ENCODE measurements at places on chromosomes 3 and 15. TPM values are rescaled to one million over a fixed set of nuclear protein-coding genes. Genes with fewer than 3 reads are reported as not detected.

PLOD2 gene
- polyA plus RNA-seq = 184 TPM

TFDP2 gene
- polyA plus RNA-seq = 10.0 TPM

IQCH gene
- polyA plus RNA-seq = 2.1 TPM

DNA sequence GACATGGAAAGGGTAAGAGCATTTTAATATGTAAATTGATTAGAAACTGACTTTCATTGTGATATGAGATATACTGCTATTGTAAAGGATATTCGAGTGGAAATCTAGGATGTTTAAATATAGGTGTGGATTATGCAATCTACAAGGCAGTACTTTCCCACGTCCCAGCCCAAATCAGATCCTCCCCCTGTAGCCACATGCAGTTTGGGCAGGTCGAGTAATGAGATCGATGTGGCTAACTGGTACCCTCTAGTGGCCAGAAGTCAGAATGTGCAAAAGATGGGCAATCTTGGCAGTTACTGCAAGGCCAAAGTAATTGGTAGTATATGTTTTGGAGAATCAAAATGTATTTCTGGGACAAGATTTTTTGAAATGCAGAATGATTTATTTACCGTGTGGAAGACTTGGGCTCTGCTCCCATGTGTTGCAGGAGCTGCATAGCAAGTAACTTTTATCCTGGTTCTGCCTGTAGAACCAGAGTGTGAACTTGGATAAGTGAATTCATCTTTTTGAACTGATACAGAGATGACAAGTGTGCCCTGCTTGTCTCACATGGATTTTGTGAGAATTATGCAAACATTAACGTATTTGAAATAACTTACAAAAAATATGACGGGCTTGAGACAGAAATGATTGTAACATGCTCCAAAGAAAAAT, 94.5 kb upstream of the ADAMTSL3 start:
- DNase-seq = peak; percentile 70

DNA sequence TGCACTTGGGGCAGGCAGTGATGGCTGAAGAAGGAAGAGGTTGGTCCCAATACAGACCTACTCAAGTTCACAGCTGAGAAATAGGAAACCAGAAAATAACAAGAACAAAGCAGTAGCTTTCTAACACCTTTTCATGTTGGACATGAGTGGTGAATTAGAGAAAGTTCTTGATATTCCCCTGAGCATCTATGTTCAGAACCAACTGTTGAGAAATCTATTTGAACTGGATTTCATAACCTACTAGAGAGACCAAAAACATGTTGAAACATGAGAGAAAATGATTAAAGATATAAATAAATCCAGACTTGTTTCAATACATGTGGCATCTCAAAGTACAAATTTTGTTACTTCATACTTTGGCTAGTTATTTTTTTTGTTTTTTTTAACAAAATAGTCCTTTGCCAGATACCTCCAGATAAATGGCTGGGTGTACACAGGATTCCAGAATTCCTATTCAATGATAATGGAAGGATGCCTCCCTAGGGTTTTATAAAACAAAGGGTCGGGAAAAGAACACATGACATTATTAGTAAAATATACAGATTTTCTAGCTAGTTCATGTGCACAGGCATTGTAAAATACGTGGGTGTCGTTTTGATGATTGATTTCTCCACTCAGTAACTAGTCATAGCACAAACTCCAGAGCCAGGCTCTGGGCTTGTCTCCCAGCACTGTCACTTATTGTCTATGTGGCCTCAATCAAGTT, 34.4 kb upstream of the TNFSF10 start:
- DNase-seq = no peak

DNA sequence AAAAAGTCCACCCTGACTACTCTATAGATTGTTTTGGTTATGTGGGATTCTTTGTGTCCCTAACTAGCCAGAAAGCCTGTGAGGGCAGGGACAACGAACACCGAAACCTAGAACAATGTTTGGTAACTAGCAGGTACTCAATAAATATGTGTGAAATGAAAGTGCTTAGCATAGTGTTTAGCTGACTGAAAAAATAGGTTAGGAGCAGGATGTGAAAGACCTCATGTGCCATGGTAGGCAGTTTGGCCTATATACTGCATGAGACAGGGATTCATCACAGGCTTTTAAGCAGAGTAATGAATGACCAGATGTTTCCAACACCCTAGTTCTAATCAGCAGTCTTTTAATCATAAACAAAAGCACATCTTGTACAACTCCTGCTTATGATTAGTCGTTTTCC, 64.2 kb downstream of the MYO5A start:
- no peak for DNase-seq

DNA sequence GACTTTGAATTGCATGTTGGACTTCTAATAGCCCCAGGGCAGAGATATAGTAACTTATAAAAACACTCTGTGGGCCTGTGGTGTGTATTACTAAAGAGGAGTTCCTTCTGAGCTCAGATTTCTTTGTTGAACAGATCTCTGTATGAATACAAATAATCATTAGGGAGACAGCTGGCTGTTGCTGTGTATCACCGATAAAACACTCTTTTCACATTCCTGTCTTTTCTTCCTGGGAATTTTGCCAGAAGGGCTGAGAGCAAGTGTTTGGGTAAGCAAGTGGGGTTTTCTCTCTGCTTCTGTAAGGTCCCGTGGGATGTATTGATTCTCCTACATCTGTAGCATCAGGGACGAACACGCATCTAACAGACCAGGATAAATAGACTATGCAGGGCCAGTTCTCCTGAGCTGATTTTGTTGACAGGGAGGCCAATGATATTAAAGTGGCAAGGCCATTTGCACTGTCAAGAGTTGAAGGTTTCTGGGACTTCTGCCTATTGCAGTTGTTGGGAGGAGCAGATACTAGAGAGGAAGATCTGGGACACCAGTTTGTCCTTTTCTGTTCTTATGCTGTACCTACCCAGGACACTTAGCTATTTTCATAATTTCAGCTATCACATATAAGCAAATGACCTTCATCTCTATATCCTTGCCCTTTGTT, 225.9 kb upstream of the CD96 start:
- no peak for DNase-seq

DNA sequence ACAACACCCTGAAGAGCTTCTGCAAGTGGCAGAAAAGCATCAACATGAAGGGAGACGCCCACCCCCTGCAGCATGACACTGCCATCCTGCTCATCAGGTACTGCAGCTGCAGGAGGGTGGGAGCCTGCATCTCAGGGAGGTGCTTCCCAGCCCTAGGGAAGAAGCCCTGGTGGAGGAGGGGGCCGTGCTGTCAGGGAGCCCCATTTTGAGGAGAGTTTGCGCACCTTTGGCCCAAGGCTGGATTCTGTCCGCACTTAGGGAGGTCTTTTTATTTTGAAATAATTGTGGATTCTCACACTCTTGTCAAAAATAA, 42.1 kb downstream of the SAXO2 start:
- DNase-seq = no peak
